ENCODE measurements at places on chromosomes 12 and 14.

GRCh38 chr14:20675669-20676068, 8.7 kb upstream of the RNASE4 start:
- DNase-seq: no peak

DNA sequence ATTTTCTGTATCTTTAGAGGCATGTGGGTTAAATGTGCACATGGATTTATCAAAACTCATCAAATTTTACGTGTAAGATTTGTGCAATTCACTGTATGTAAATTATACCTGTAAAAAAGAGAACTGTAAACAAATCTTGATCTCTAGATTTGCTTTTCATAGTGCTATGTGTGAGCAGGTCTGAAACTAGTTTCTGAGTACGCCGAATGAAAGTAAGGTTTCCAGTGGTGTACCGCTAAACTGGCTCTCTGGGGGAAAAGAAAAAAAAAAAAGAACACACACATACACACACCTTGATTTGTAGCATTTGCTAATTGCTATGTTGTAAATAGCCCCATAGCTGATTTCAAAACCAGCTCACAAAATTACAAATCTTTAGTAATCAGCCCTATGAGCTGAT, 8.6 kb upstream of the SLC41A2 start:
- no peak for DNase-seq

DNA sequence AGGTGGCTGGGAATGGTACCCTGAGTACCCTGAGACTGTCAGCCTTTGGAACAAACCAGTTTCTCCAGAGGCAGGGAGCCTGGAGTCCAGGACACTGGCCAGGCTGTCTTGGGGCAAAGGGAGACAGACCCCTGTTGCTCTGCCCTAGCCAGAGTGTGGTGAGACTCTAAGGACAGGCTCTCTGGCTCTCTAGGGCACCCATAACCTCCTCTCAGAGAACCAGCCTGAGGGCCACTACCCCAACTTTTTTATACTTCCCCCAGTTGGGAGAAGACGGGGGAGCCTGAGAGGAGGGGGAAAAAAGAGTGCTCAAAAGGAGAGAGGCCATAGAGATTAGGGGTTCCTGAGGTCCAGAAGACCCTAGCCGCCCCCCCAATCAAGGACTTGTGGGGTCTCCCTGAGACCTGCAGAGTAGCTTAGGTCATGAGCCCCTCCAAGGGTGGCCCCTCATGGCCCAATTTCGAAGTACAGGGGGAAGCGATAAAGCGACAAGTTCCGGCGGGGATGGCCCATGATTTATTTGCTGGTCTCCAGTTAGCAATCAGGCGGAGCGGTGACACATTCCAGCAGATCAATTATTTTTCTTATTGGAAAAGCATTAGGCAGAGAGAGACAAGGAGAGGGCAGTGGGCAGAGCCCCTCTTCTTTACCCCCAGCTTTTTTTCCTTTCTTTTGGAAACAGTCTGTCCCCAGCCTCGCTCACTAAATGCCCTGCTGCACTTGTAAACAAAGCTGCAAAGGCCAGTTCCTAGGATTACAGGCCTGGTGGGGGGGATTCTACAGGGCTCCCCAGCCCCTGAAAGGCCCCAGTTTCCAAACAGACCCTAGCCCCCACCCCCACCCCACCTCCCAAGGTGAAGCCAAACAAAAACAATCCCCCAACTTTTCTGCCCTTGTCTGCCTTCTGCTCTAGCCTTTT, 1.5 kb downstream of the HOXC8 start:
- DNase-seq: no peak

DNA sequence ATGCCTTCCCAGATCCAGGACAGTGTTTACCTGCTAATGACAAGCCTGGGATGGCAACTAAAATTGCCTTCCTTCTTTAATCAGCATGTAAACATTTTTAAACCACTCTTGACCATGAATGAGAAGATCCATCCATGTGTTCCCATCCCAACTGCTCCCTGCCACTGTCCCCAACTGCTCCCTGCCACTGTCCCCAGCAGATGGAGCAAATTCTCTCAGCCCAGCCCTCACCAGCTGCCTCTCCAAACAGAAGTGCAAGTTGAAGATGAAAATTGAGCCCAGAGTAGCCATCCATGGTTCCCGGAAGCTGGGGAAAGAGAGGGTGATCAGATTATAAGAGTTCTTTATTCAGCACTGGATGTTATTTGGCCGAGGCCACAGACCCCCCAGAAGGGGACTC, 133.1 kb downstream of the SLC15A4 start:
- DNase-seq: no peak

- no peak for DNase-seq
These were observed 149.4 kb downstream of the CAPZA3 start for GRCh38 chr12:18887368-18887767.

GRCh38 chr14:61381553-61381952, 60.2 kb downstream of the PRKCH start:
- DNase-seq: no peak

Data from activated T-cell treated with anti-CD3 and anti-CD28 coated beads, Interleukin-2, amount 50 U/mL, for 1 hour (primary cell).